ENCODE measurements at places on chromosomes 2 and 18.

DNA sequence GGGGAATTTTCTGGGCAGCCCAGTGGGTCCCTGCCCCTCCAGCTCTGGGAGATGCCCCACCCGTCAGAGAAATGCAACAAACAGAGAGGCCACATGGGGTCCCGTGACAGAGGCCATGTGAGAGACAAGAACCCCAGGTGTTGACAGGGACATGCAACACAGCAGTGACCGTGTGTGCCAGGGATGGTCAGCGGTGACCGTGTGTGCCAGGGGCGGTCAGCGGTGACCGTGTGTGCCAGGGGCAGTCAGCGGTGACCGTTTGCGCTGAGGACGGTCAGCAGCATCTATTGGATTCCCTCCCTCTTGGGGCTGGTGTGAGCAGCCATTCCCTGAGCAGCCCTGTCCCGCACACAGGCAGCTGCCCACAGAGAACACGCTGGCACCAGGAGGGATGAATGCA, 146.6 kb upstream of the OTOS start:
- DNase-seq, result no peak

DNA sequence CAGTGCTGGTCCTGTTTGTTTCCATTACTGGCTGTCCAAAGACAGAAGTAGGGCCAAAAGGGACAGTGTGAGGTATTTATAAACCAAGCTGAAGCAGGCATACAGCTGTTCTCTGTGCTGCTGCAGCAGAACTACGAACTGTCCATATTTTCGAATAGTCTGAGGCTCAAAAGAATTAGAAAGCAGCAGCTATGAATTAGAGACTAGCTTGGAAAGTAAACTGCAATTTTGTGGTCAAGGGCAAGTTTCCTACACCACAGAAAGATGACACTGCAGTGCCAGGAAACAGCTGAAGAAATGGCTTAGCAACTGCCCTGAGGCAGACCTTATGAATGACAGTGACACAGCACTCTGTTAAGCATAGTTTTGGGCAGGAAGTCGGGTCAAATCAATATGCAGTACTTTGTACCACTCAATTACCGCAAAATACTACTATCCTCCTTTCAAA, 125.3 kb downstream of the TMEM131 start:
- peak; percentile 94 for DNase-seq

DNA sequence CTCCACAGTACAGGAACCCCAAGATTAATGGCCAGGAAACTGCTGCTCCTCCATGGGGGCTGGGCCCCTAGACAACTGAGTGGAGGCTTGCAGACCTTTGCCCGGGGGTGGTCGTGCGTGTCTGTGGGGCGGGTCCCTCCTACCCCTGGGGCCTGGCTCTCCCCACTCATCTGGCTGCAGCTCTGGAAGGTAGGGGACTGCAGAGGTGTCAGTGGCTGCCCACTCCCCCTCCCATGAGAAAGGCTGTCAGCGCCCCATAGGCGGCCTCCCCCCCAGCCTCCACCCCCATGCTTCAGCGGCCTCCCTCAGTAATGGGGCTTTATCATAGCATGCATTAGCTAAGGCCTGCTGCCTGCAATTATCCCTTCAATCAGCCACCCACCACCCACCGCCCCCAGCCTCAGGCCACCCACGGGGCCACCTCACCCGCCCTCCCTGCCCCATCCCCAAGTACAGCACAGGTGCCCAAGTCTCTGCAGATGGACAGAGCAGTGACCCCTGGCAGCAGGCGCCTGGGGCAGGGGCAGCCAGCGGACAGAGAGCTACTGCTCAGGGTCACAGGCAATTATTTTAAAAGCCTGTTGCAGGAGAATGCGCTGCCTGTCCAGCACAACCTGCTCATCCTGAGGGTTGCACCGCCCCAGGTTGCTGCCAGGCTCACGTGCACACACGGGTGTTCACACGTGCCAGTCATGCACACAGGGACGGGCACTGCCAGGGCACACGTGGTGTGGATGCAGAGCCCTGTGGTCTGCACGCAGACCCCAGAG, 9.1 kb upstream of the ECEL1 start:
- DNase-seq, result no peak

- peak; percentile 72 for DNase-seq
These were observed 8.7 kb downstream of the OTOF start for GRCh38 chr2:26469092-26469710.

- DNase-seq, result no peak
These were observed 200.6 kb upstream of the RBMS1 start for GRCh38 chr2:160694221-160694620.

GRCh38 chr2:25362434-25363145, 20.9 kb upstream of the DNMT3A start:
- peak; percentile 75 for DNase-seq

DNA sequence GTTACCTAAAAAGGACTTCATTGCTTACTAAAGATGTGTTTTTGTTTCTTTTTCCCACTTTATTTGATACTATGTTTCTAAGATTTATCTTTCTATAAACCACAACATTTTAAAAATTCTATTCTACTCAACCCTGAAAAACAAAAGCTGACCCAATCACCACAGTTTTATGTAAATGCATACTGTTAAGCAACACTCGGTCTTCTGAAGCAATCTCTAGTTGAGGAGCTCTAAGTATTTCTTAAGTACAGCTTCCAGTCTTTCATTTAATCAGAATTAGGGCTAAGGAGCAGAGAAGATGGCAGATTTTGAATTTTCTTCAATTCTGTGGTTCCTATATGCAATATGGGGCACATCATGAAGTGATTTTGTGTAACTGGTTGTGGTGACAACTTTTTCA, 72.2 kb upstream of the SLC4A10 start:
- no peak for DNase-seq

GRCh38 chr2:47195148-47195547, 40.0 kb upstream of the STPG4 start:
- DNase-seq, result no peak

- DNase-seq, result no peak
These were observed 58.8 kb downstream of the SCN1A start for GRCh38 chr2:166068981-166069380.

GRCh38 chr2:24207359-24207758, 32.5 kb downstream of the FAM228A start:
- DNase-seq, result no peak

GRCh38 chr2:45084361-45085020, 75.2 kb upstream of the SIX2 start:
- DNase-seq, result no peak
